ENCODE measurements at places on chromosomes 2 and 18.

GRCh38 chr2:98579926-98580325 is 28.4 kb downstream of the COA5 start:
- DNase-seq = no peak

GRCh38 chr2:233919938-233920337 is 2.8 kb downstream of the TRPM8 start:
- DNase-seq = no peak

DNA sequence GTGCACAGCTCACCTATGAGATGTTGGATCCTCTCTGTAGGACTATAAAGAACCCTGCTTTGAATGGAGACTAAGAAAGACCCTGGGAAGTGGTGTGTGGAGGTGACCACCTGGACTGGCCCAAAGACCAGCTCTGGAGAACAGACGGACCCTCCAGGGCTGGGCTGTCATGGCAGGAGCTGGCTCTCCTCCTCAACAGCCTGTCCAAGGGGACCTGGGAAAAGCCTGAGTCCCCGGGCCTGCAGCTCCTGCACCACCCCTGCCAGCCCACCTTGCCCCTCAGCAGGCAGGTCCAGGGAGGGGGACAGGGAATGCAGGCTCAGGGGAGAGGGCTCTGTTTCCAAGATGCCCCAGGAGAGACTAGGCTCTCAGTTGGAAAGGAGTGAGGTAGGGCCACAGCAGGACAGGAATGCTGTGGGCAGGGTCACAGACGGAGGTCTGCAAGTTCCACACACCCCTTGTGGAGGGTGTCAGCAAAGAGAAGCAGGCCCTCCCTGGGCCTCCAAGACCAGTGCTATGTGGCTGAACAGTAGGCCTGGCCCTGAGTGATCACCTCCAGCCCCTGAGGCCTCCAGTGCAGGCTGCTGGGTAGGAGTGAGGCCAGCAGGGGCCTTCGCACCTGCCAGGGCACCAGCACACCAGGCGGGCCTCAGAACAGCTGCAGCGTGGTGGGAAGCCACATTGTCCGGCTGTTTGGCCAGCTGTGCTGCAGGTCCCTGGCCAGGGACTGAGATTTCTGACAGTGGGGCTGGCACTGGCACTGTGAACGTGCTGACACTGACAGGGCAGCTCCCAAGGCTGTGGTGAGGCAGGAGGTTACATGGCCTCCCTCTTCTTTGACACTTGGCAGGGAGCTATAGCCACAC is 86.4 kb upstream of the OTOS start:
- DNase-seq = no peak

DNA sequence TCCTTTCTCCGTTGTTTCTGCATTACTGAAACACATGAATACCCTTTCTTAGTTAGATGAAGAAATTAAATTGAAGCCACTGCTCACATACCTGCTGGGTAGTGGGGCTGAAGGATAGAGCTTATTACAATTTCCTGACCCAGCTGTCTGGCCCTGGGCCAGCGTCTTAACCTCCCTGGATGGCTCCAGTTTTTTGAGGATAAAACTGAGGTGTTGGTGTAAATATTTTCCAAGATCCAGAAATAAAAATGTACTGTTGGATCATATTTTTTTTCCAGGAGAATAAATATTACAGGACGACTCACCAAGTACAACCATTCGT is 3.5 kb downstream of the RNF144A start:
- DNase-seq = no peak

DNA sequence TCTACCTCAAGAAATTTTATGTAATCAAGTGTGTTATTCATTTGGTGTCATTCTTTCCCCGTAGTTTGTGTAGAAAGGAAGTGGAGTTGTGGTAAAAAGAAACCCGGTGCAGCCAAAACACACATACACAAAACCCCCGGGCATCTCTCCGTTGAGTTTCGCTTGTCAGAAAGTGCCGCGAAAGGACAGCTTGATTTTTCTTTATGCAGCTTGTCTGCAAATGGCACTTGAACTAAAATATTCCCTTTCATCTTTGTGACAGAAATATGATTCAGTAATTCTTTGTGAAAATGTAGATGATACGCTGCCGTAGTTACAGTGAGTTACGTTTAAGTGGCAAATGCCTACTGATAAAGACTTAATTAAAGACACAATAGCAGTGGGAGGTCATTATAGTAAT is 268.8 kb upstream of the SPRED2 start:
- no peak for DNase-seq

- DNase-seq = peak; percentile 89
These were observed at the start of gene HDHD2 for GRCh38 chr18:47150029-47150823. Gene HDHD2, minus strand, starts transcription at chr18:47150500. Its CDS starts 14,061 bp downstream, at chr18:47136439.

DNA sequence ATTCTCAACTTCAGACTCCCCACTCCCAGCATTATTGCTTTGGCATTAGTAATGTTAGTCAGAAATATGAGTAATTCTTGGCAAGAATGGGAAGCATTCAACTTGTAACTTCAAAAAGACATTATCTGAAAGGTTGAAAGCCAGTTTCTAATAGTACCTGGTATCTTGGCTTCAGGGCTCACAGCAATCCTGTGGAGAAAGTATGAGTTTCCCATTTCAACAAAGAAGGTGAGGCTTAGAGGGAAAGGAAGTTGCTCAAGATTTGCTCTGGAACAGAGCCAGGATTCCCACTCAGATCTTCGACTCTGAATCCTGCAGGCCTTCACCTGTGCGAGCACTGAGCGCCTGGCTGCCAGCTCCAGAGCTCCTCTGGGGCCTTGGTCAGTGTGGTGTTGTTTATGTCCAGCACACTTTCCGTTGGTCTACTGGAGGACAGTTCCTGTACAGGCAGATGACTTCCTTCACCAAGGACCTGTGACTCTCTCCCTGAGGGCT is 136.1 kb downstream of the MCFD2 start:
- no peak for DNase-seq

GRCh38 chr2:236744281-236744705 is 174.7 kb downstream of the ACKR3 start:
- DNase-seq = no peak

DNA sequence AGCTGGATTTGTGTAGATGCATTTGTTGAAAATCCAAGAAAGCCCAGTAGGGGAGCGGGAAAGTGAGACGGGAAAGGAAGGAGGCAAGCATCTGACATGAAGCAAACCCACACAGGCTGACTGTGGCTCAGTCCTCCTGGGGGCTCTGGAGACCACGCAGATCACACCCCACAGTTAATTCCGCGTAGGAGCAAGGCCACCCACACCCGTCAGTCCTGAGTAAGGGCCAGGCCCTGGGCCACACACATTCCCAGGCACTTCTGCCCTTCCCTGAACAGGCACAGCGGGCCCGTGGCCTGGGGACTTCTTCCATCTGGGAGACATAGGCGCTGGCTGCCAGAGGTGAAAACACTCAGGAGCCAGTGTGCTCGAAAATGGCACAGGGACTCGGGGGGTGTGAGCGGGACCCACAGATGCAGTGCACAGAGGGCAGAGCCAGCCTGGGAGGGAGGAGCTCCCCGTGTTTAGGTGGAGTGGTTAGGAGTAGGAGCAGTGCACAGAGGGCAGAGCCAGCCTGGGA is 19.4 kb upstream of the PRLH start:
- no peak for DNase-seq

Measured in suppressor macrophage (primary cell).